Renal pelvis (tissue), 12 donors: ENCODE measurements at places on chromosomes 16 and 17. TPM values are rescaled to one million over a fixed set of nuclear protein-coding genes. Genes with fewer than 3 reads are reported as not detected.

The MYOCD gene
- polyA plus RNA-seq, result 6.3 TPM

The KIF2B gene
- not detected for polyA plus RNA-seq

The MC1R gene
- 6.4 TPM for polyA plus RNA-seq

The MVD gene
- 49.1 TPM for polyA plus RNA-seq
